ENCODE measurements at places on chromosomes 5 and 9. TPM values are rescaled to one million over a fixed set of nuclear protein-coding genes. Genes with fewer than 3 reads are reported as not detected.
A peak's percentile ranks its signal among the peaks of the same experiment; 100 is the strongest.

Gene ORM2
- polyA plus RNA-seq = 1.0 TPM

Gene UBLCP1
- polyA plus RNA-seq = 38.6 TPM

Gene CFAP157
- 11.5 TPM for polyA plus RNA-seq

- DNase-seq = no peak
Observed at GRCh38 chr9:99787556-99787955, 34.1 kb upstream of the NR4A3 start.

GRCh38 chr9:111527347-111527746, 2.4 kb downstream of the ZNF483 start:
- DNase-seq = no peak

GRCh38 chr5:53478411-53479044, 1.9 kb upstream of the FST start:
- peak; percentile 48 for DNase-seq

DNA sequence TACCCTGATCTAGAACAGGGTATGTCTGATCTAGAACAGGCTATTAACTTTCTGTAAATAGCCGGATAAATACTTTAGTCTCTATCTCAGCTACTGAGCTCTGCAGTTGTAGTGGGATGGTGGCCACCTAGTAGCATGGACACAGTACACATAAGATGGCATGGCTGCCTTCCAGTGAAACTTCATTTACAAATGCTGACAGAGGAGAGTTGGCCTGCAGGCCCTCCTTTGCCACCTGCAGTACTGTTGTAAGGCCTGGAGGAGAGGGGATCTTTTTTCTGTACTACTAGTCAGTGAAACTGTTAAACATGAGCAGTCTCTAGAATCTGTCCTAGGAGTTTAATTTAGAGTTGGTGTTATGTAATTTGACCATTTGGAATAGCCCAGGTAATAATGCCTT, 86.0 kb downstream of the TRIO start:
- no peak for DNase-seq

DNA sequence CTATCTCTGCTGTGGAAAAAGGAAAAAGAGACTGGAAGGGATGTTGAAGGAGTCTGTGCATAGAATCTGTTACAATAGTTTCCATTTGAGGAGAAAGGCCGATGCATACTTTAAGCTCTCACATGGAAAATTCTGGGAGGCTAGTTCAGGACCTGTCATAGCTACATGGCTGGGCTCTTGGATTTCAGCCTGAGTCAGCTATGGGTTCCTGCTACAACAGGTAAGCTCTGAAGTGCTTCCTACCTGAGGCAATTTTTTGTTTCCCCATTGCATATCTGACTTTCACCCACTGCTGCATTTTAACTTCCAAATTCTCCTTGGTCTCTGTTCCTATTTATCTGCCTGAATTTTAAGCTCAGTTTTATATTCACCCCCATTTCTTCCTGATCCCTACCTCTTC, 310.7 kb downstream of the RAB3C start:
- DNase-seq = no peak

Data from right lung (tissue), 10 donors.